Activated T-helper 17 cell treated with anti-CD3 and anti-CD28 coated beads, Interleukin-2, amount 50 U/mL, for 72 hours (primary cell): ENCODE measurements at places on chromosomes 13 and 19.

GRCh38 chr19:16496613-16496983 is 404 bp downstream of the C19orf44 start:
- no peaks in the 10 kb centered on the region for H3K27me3 ChIP-seq
- peaks cover 8% of the 10 kb centered on the region for H3K36me3 ChIP-seq
- H3K4me1 ChIP-seq = peaks cover 6% of the 10 kb centered on the region
- H3K27ac ChIP-seq = peak overlapping the region; percentile 96
- H3K4me3 ChIP-seq = peak overlapping the region; percentile 98

DNA sequence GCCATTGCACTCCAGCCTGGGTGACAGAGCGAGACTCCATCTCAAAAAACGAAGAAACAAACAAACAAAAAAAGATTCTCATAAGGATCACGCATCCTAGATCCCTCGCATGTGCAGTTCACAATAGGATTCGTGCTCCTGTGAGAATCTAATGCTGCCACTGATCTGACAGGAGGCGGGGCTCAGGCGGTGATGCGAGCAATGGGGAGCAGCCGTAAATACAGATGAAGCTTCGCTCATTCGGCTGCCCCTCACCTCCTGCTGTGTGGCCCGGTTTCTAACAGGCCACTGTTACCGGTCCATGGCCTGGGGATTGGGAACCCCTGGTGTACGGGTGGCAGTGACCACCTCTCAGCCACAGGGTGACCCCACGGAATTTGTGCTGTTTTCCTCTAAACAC is 98.2 kb upstream of the MRI1 start:
- no peak for ATAC-seq
- no peaks in the 10 kb centered on the region for H3K4me1 ChIP-seq
- H3K27ac ChIP-seq = no peak overlapping the region
- no peaks in the 10 kb centered on the region for H3K36me3 ChIP-seq

DNA sequence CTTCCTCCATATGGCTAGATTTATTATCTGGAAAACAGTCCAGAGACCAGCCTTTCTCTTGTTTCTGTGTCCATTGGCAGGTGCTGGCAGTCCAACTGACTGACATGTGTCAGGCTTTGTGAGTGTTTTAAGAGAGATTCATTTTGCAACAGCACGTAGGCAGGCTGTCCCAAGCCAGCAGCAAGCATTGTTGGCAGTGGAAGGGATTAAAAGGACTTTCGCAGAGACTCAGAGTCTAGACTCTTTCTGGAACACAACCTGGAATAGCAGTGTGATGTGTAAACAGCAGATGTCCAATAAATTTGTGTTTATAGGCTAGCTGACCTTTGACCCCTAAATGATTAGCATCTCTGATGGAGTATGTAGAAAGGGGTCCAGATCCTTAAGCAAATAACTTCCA is 222.2 kb upstream of the SERP2 start:
- no peak for ATAC-seq
- no peaks in the 10 kb centered on the region for H3K36me3 ChIP-seq
- H3K4me1 ChIP-seq = no peaks in the 10 kb centered on the region
- peaks cover 3% of the 10 kb centered on the region for H3K27me3 ChIP-seq
- H3K27ac ChIP-seq = no peak overlapping the region
- no peak overlapping the region for H3K4me3 ChIP-seq

- H3K27ac ChIP-seq = peak overlapping the region; percentile 85
- H3K4me1 ChIP-seq = peaks cover 7% of the 10 kb centered on the region
- no peak for ATAC-seq
- H3K36me3 ChIP-seq = peaks cover 26% of the 10 kb centered on the region
- H3K27me3 ChIP-seq = no peaks in the 10 kb centered on the region
Measured at GRCh38 chr13:40667622-40667978, 1.2 kb upstream of the FOXO1 start.

DNA sequence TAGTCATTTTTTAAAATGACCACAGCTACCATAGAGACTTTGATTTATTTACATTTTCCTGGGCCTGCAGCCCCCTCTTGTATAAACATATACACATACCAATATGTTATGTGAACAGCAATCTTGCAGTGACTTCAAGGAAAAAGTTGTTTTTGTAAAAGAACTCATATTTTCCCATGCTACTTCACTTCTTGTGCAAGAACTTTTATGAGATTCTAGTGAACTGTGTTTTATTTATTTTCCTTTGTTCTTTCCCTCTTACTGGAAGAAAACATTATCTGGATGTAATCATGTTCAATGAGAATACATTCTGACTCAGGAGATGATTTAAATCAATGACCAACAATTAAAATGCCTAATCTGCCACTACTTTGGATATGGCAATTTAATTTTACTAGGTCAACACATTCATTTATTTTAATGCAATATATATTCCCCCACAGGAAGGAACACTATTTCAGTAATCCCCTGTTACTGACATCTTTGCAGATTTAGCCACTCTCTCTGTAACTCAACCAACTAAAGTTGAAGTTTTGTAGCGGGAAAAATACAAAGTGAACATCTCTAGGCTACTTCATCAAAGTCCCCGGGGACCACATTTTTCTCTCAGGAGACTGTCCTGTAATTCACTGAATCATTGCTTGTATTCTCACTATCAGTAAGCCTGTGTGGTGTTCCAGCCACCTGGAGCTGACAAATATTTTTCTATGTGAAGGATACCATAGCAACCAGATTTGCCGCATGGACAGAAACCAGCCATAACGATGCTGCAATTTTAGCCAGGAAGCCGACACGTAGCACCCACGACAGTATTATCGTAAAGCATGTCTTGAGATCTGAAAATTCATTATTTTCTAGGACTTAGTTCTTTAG is 90.5 kb downstream of the STARD13 start:
- H3K36me3 ChIP-seq = no peaks in the 10 kb centered on the region
- H3K27ac ChIP-seq = no peak overlapping the region
- peaks cover 5% of the 10 kb centered on the region for H3K4me1 ChIP-seq
- no peak overlapping the region for H3K4me3 ChIP-seq
- H3K27me3 ChIP-seq = peaks cover 4% of the 10 kb centered on the region

- no peak overlapping the region for H3K27ac ChIP-seq
- H3K27me3 ChIP-seq = no peaks in the 10 kb centered on the region
- H3K4me1 ChIP-seq = no peaks in the 10 kb centered on the region
- no peak overlapping the region for H3K4me3 ChIP-seq
- peaks cover 9% of the 10 kb centered on the region for H3K36me3 ChIP-seq
Measured at GRCh38 chr19:12217332-12217731, 54.4 kb downstream of the ZNF136 start.

- no peak for ATAC-seq
- H3K27me3 ChIP-seq = peaks cover 14% of the 10 kb centered on the region
- H3K4me1 ChIP-seq = no peaks in the 10 kb centered on the region
Measured at GRCh38 chr13:95660981-95661581, 15.9 kb upstream of the DNAJC3 start.

DNA sequence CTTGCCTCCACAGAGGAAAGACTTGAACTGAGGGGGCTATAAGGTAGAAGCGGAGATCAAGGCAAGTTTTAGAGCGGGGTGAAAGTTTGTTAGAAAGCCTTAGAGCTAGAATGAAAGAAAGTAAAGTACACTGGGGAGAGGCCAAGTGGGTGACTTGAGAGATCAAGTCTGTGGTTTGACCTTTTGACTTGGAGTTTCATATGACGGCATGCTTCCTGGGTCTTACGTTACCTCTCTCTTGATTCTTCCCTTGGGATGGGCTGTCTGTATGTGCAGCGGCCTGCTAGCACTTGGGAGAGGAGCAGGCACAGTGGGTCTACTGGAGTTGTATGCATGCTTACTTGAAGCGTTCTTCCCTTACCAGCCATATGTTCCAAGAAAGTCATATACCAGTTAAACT is 1768.5 kb downstream of the PCDH9 start:
- H3K36me3 ChIP-seq = no peaks in the 10 kb centered on the region
- ATAC-seq = no peak
- no peaks in the 10 kb centered on the region for H3K4me1 ChIP-seq
- no peaks in the 10 kb centered on the region for H3K27me3 ChIP-seq

DNA sequence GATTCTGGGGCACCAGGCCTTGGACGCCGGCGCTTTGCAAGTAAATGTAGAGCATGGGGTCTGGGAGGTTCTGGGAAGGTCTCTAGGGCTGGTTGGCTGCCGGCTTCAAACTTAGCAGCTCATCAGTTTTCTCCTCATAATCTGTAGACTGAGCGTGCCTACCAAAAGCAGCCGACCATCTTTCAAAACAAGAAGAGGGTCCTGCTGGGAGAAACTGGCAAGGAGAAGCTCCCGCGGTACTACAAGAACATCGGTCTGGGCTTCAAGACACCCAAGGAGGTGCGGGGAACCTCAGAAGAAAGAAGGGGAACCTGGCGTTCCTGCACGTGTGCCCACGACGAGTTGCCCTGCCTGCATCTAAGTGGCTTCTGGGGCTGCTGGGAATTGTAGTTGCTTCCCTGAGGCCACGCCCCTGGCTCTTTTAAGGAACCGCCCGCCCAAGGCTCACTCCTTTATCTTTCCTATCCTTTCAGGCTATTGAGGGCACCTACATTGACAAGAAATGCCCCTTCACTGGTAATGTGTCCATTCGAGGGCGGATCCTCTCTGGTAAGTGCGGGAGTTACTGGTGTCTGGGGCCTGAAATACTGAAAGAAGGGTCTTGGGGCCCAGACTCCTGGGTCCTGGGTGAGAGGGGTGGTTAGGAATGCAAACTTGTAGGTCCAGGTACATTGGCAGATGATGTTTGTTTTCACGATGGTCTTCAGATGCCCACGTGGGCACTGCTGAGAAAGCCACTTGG is 984 bp downstream of the RPS11 start:
- no peaks in the 10 kb centered on the region for H3K27me3 ChIP-seq
- peaks cover 65% of the 10 kb centered on the region for H3K36me3 ChIP-seq
- peaks cover 11% of the 10 kb centered on the region for H3K4me1 ChIP-seq

DNA sequence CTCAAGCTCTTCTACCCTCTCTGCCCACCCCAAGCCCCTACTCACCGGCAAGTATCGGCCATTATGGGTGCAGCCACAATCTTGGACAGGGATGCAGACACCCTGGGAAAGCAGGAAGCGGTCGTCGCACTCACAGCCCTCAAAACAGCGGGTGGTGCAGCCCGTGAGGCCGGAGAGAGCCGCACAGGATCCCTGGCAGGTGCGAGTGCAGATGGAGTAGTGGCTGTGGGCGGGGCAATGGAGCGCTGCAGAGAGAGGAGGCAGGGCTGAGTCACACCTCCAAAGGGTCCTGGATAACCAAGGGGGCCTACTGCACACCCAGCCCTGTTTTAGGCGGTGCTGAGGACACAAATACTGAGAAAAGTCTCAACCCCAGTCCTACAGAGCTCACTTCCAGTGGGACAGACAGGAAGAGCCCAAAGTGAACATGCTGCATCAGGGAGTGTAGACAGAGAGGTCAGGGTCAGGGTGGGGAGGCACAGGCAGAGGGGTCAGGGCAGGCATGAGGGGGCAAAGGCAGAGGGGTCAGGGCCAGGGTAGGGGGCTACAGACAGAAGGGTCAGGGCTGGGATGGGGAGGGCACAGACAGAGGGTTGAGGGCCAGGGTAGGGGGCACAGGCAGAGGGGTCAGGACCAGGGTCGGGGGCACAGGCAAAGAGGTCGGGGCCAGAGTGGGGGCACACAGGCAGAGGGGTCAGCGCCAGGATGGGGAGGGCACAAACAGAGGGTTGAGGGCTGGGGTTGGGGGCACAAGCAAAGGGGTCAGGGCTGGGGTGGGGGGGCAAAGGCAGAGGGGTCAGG is 24.2 kb upstream of the FBL start:
- ATAC-seq = no peak
- H3K27ac ChIP-seq = no peak overlapping the region
- H3K4me1 ChIP-seq = no peaks in the 10 kb centered on the region
- no peak overlapping the region for H3K4me3 ChIP-seq
- H3K36me3 ChIP-seq = no peaks in the 10 kb centered on the region
- H3K27me3 ChIP-seq = no peaks in the 10 kb centered on the region

GRCh38 chr13:97319113-97319720 is 97.1 kb downstream of the MBNL2 start:
- ATAC-seq = no peak
- H3K36me3 ChIP-seq = no peaks in the 10 kb centered on the region
- H3K4me3 ChIP-seq = no peak overlapping the region
- H3K27ac ChIP-seq = no peak overlapping the region

DNA sequence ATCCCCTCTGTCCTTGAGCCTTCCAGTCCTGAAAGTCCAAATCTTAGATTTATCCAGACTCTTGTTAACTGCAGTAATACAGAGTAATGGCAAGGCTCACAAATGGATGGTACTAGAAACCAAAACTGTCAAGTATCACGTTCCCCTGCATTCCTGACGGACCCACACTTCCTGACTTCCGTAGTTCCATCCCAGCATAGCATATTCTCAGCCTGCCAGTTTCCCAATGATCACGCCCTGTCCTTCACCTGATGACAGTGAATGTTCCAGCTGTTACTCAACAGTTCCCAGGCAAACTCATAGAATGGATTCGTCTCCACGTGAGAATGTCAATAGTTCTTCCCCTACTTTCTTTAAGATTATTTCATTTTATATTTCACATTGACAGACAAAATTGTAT is 33.6 kb downstream of the SLC7A1 start:
- ATAC-seq = no peak

DNA sequence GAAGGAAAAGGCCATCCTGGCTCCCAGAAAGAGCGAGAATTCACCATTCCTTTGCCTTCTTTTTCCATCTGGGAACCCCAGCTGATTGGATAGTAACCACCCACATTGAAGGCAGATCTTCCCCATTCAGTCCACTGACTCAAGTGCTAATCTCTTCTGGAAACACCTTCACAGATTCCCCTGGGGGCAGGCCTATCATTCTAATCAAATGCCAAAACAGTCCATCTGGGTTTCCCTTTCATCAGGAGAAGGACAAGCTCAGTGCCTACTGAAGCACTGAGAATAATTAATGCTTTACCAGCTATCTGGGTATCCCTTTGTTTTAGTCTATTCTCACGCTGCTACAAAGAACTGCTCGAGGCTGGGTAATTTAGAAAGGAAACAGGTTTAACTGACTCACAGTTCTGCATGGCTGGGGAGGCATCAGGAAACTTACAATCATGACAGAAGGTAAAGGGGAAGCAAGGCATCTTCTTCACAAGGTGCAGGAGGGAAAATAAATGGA is 293.2 kb downstream of the ENOX1 start:
- H3K36me3 ChIP-seq = no peaks in the 10 kb centered on the region
- H3K27ac ChIP-seq = no peak overlapping the region
- H3K4me3 ChIP-seq = no peak overlapping the region
- no peaks in the 10 kb centered on the region for H3K4me1 ChIP-seq

- no peaks in the 10 kb centered on the region for H3K4me1 ChIP-seq
- H3K27me3 ChIP-seq = no peaks in the 10 kb centered on the region
- ATAC-seq = no peak
- H3K4me3 ChIP-seq = no peak overlapping the region
- no peaks in the 10 kb centered on the region for H3K36me3 ChIP-seq
Measured at GRCh38 chr19:32863841-32864240, 5.7 kb downstream of the SLC7A9 start.

- H3K27ac ChIP-seq = no peak overlapping the region
- H3K4me1 ChIP-seq = no peaks in the 10 kb centered on the region
- ATAC-seq = no peak
- H3K36me3 ChIP-seq = no peaks in the 10 kb centered on the region
- peaks cover 6% of the 10 kb centered on the region for H3K27me3 ChIP-seq
- H3K4me3 ChIP-seq = no peak overlapping the region
Measured at GRCh38 chr13:78299832-78300623, 303.3 kb downstream of the POU4F1 start.

- no peaks in the 10 kb centered on the region for H3K36me3 ChIP-seq
- peaks cover 2% of the 10 kb centered on the region for H3K27me3 ChIP-seq
- no peak for ATAC-seq
- no peak overlapping the region for H3K4me3 ChIP-seq
- no peaks in the 10 kb centered on the region for H3K4me1 ChIP-seq
Measured at GRCh38 chr13:35988648-35989081, 142.5 kb downstream of the DCLK1 start.

- ATAC-seq = no peak
- H3K27me3 ChIP-seq = no peaks in the 10 kb centered on the region
- H3K36me3 ChIP-seq = peaks cover 69% of the 10 kb centered on the region
- H3K4me3 ChIP-seq = no peak overlapping the region
Measured at GRCh38 chr19:53068834-53069233, 24.3 kb downstream of the ERVV-2 start.
